ENCODE measurements at places on chromosomes 11 and 22.

- DNase-seq: no peak
Observed at GRCh38 chr22:24730864-24731263, 43.7 kb downstream of the PIWIL3 start.

GRCh38 chr22:26763633-26764361, 106.4 kb downstream of the MIAT start:
- no peak for DNase-seq

GRCh38 chr11:2963761-2964160, 28.4 kb downstream of the NAP1L4 start:
- no peak for DNase-seq

- peak; percentile 42 for DNase-seq
Observed at GRCh38 chr11:129364143-129364654, 11.4 kb upstream of the BARX2 start.

DNA sequence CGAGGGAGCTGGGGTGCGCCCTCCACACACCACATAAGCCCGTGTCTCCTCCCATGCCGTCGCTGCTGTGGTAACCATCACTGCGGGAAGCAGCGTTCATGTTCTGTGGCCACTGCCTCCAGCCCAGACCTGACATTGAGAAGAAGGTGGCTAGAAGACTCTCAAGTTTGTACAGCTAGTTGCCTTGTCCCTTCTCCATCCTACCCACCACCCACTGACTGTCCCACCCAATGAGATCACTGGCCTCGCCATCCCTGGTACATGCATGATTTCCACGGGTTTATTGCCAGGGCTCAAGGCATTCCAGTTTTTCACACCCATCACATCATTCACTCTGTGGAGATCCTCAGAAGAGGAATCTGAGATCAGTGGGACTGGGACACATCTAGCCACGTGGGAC, 33.0 kb downstream of the AHNAK start:
- DNase-seq: no peak

GRCh38 chr11:2484576-2485125, 39.8 kb downstream of the KCNQ1 start:
- no peak for DNase-seq

- no peak for DNase-seq
Observed at GRCh38 chr11:61447601-61448551, 18.0 kb downstream of the SDHAF2 start.

GRCh38 chr11:119149018-119149785, at the start of gene ABCG4:
Gene ABCG4, plus strand, starts transcription at chr11:119149052. Its CDS starts 914 bp downstream, at chr11:119149966.
- peak; percentile 60 for DNase-seq

- DNase-seq: no peak
Observed at GRCh38 chr22:45398214-45398613, 15.2 kb downstream of the SMC1B start.

DNA sequence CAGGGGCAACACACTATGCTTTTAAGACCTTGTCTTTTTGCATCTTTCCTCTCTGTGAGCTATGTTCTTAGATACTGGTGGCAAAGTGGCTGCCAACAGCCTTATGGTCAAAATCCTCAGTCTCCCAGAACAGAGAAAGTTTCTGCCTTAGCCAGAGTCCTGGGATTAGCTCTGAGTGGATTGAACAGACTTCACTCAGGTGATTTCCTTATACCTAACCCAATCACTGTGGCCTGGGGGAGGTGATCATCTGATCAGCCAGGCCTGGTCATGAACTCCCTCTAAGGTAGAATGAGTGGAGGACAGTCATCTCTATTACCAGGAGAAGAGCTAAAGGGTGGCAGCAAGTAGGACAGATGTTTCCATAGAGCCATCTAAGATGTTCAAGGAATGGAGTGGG, 218.5 kb upstream of the E2F8 start:
- no peak for DNase-seq

GRCh38 chr22:34804604-34805003, 261.4 kb upstream of the ISX start:
- no peak for DNase-seq

- DNase-seq: no peak
Observed at GRCh38 chr22:30941363-30941740, 27.2 kb downstream of the MORC2 start.

DNA sequence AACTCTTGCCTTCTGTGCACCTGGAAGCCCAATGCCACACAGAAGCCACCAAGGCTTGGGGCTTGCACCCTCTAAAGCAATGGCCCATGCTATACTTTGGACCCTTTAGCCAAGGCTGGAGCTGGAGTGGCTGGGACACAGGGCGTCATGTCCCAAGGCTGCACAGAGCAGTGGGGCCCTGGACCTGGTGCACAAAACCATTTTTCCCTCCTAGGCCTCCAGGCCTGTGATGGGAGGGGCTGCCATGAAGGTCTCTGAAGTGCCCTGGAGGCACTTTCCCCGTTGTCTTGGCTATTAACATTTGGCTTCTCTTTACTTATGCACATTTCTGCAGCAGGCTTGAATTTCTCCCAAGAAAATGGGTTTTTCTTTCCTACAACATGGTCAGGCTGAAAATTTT, 20.6 kb upstream of the TMEM45B start:
- no peak for DNase-seq

DNA sequence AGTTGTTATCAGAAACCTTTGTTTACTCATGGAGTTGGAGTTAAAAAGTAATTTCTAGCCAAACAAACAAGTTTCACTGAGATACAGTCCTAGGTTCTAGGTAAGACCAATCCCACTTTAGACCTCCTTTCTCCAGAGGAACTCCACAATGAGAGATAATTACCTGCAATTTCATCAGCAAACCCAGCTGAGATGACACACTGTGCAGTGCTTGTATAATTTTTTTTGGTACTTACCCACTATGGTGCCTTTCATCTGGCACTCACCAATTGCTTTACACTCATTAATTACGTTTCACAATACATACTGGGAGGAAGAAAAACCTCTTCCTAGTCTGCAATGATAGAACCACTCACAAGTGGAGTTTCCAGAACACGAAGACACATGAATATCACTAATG, 1.8 kb upstream of the MUC15 start:
- DNase-seq: no peak

DNA sequence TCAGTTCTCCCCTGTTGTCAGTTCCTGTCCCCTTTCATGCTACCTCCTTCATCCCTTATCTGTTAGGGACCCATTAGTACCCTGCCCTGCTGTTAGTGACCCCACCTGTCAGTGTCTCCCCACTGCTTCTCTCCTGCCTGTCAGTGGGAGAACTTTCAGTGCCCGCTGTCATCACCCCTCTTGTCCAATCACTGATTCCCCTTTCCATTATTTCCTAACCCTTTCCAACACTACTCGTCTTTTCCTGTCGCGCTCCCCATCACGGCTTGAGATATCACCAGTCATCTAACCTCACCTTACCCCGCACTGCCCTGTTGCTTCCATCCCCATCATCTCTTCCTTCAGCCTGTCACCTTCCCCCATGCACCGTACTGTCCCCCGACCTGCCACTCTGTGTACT, 4.0 kb downstream of the PPP6R2 start:
- DNase-seq: peak; percentile 46

GRCh38 chr11:35150454-35150853, 11.5 kb downstream of the CD44 start:
- no peak for DNase-seq

- DNase-seq: no peak
Observed at GRCh38 chr22:48256776-48257684, 1494.6 kb downstream of the TBC1D22A start.

GRCh38 chr11:66362481-66363147, 8.9 kb downstream of the SLC29A2 start:
- DNase-seq: no peak

GRCh38 chr11:130269326-130269943, 45.3 kb downstream of the ZBTB44 start:
- DNase-seq: no peak

- DNase-seq: no peak
Observed at GRCh38 chr11:19814421-19814820, 101.8 kb downstream of the NAV2 start.

DNA sequence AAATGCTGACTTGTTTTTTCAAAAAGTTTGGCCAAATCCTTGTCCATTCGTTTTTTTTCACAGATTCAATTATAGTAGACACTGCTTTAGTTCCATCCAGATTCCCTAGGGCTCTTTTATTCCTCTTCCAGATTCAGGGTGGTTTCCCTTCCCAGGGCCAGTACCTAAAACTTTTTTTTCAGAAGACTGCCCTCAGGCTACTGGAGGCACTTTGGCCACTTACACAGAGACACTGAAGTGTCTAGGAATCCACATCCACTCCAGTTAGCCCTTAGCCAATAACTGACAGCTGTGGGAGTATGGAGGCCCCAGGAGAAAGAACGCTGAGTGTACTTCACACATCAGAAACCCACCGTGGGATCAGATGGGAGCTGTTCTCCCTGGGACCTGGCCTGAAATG, 77.3 kb downstream of the CCDC34 start:
- DNase-seq: no peak

GRCh38 chr11:55658031-55658573, 3.9 kb upstream of the OR4C6 start:
- no peak for DNase-seq

DNA sequence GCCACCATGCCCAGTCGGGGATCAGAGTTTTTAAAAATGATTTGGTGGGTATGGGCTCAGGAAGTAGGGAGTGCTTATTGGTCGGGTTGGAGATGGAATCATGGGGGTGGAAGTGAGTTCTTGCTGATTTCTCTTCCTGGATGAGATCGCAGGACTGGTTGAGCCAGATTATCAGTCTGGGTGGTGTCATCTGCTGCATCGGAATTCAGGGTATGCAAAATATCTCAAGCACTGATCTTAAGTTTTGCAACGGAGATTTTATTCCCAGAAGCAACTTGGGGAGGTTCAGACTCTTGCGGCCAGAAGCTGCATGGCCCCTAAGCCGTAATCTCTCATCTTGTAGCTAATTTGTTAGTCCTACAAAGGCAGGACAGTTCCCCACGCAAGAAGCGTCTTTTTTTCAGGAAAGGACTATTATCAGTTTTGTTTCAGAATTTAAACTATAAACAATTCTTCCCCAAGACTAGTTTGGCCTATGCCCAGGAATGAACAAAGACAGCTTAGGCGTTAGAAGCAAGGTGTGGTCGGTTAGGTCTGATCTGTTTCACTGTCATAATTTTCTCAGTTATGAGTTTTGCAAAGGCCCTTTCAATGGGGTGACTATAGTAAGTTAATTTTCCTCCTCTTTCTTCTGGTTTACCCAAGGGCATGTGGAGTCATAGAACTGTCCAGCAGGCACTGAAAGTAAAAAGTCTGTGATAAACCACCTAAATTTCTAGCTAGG, 1.4 kb upstream of the PIWIL3 start:
- DNase-seq: no peak

DNA sequence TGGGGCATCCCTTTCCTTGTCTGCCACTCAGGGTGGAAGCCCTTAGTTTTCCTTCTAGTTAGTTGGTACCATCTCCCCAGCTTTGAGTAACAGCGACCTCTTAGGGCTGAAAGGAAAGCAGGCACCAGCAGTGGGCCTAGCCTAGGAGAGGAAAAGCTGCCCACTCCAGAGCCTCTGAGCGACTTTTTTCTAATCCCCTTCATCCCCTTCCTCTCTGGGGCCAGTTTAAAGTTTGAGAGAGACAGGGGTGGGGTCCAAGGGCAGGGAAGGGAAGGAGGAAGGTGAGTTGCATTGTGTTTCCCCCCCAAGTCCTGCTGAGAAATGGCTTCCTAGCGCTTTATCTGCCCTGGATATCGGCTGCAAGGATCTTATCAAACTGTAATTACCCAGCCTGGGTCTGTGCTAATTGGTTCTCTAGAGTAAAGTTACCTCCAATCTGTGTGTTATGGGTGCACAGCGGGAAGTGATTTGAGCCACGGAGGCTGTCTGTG, 573.9 kb upstream of the CADM1 start:
- no peak for DNase-seq

DNA sequence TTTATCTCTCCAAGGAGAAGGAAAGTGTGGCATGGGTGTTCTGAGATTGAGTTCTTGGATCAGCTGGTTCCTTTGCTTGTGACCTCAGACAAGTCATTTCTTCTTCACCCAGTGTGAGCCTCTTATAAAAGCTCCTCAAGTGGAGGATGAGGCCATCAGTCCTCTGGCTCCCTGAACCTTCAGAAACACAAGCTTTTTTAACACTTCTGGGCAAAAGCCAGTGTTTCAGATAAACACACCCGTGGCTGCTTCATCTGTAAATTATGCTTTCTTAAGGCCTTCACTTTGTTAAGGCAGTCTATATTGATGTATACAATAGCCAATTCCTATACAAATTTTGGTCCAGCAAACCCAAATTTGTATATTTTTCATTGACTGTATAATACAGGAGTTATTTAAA, 179.9 kb downstream of the DBX1 start:
- DNase-seq: no peak

- no peak for DNase-seq
Observed at GRCh38 chr11:84396521-84396920, 1110.4 kb upstream of the CCDC90B start.
